ENCODE measurements at places on chromosomes 4 and X.

DNA sequence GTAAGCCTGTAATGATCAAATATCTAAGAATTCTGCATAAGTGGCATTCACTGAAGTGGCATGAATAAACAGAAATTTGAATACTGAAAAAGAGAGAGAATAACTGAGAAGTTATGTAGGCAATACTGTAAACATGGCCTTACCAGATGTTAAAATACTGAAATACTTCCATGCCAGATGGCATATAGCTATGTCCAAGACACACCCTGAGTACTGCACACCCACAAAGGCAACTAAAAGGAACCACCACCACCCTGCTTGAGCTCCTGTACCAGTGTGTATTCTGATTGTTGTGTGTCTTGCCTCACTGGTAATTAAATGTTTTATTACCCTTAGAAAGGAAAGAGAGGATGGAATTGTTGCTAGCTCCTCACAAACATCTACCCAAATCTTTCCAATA, 192.1 kb downstream of the ADAMTS3 start:
- no peak for DNase-seq

GRCh38 chrX:1449036-1449822, 3.5 kb downstream of the ASMTL start:
- no peak for DNase-seq

GRCh38 chr4:93684571-93684970, 144.0 kb upstream of the ATOH1 start:
- DNase-seq: no peak

- no peak for DNase-seq
Measured at GRCh38 chr4:665381-665750, 8.7 kb downstream of the ATP5ME start.

- DNase-seq: no peak
Measured at GRCh38 chr4:100117750-100118149, 72.5 kb downstream of the DDIT4L start.

GRCh38 chr4:924107-925096, 7.7 kb downstream of the GAK start:
- peak; percentile 59 for DNase-seq

DNA sequence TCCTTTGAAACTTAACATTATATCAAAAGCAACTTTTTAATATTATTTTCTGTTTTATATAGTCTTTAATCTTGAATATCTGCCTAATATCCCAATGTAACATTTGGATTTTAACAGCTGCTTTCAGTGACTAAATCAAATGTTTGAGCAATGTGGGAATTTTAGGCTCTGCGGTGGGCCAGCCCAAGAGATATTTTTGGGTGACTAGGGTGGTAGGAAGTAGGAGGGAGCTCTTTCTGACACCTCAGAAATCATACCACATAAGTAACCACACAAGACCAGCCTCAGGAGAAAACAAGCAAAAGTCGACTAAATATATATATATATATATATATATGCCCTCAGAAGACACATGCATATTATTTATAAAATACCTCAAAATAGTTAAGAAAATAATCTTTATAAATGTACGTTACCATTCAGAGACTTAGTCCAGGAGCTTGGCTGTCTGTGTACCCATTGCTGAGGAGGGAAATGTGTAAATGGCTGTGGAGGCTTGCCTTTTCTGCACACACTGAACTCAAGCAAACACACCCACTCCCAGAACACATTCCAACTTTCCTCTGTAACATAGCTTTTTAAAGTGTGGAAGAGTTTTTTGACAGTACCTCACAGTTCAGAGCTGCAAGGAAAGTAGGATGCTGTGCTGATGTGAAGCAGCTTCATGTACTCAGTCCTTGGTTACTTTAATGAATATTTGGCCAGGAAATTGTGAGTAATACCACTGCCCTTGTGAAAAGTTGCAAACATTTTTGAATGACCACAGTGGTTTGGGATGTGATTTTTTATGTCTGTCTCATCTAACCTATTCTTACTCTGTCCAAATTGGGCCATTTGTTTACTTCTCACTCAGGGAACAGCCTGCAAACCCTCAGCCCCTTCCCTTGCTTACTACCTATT, at the start of gene RTL3:
Gene RTL3, minus strand, starts transcription at position 484 of the 900 bp plus-strand sequence. CDS start 908 bp downstream, outside the sequence.
- DNase-seq: peak; percentile 86

GRCh38 chr4:139768366-139768765, 102.7 kb downstream of the MGST2 start:
- no peak for DNase-seq

DNA sequence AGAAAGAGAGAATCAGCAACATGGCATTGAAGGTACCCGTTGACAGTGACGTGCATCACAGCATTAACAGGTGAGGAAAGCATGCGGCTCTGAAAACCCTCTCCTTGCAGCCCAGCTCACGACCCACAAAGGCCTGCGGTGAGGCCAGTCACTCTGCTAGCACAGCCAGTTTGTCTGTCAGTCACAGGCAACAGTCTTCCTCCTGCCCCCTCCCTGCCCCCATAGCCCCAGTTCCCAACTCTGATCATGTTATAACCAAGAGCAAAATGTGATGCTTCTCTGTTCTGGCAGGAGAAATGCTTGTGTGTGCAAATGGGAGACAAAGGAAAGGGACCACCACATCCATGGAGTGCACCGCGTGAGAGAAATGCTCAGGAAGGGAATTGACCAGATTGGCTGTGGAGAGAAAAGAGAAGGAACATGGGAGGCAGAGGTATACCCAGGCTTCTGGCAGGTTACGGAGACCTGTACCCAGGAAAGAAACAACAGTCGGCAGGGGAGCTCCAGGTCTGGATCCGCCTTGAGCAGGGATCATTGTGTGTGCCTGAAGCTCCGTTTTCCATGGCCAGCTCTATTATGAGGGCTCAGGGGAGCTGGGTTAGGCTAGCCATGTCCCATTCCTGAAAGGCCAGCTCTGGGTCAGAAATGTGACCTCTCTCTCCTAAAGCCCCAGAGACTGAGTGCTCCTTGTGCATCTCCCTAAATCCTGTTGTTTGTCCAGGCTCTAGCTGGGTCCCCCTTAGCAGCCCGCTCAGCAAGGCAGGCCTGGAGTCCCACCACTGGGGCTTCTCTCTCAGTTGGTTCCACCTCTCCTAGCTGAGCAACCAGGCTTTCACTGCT, 139.7 kb upstream of the MAMLD1 start:
- no peak for DNase-seq

GRCh38 chr4:73230865-73231517, 27.6 kb downstream of the ANKRD17 start:
- no peak for DNase-seq

- peak; percentile 19 for DNase-seq
Measured at GRCh38 chrX:2875798-2876399, 47.2 kb downstream of the GYG2 start.

DNA sequence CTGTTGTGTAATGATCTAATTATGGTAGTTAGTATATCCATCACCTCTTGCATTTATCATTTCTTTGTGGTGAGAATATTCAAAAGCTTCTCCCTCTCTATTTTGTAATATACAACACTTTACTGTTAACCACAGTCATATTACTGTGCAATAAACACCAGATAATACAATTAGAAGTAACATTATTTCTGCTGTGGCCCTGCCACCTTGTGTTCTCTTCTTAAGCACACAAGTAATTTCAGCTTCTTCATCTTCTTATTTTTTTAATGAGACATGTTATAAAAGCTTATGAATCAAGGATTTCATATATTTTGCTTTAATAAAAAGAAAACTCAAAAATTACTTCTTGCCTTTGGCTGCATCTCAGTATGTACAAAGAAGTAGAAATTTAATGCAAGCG, 675.2 kb upstream of the INTU start:
- peak; percentile 71 for DNase-seq

GRCh38 chr4:139189417-139189749, 12.4 kb upstream of the ELF2 start:
- DNase-seq: no peak

DNA sequence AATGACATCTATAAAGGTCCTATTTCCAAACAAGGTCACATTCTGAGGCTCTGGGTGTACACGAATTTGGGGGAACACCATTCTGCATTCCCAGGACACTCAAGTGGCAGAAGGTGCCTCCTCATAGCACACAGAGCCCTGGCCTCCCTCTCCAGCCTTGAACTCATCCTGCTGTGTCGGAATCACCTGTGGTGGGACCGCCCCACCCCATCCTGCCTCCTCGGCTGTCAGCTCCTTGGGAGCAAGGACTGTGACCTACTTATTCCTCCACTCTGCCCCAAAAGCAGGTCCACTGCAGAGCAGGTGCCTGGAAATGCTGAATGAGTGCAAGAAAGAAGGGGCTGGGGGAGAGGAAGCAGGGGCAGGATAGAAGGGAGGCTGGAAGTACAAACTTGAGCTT, 33.5 kb downstream of the HTRA3 start:
- DNase-seq: no peak

DNA sequence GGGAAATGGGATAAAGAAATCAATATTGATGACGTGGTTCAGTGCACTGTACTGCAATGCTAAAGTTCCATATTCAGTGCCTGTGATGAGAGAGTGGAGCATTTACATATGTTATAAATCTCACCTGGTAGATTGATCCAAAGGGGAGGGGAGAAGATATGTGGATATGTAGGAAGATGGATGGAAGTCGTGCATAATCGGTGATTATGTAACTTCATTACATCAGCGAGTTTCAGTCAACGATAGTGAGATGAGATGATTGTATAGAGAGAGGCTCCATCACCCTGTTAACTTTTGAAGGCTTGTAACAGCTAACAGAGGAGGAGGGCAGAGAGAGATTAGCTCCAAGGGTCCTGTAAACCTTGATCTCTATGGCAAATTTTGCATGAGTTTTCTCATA, 1.8 kb downstream of the IL1RAPL1 start:
- DNase-seq: no peak

DNA sequence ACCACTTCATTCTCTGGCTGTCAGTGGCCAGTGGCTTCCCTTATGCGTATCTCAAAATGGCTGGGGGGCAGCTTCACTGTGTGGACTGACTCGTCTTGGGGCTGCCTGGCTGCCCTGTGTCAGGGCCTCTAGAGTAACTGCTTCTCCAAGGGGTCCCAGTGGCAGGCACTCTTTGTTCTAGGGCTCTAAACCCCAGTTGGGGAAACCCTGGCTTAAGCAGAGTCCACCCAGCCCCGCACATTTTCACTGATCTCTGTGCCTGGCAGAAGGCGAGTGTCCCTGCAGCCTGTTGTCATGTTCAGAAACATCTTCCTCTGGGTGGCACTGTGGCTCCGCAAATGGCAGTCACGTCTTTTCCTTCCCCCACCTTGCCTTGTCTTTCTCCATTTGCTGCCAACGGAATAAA, 59.7 kb downstream of the NBDY start:
- DNase-seq: peak; percentile 58

DNA sequence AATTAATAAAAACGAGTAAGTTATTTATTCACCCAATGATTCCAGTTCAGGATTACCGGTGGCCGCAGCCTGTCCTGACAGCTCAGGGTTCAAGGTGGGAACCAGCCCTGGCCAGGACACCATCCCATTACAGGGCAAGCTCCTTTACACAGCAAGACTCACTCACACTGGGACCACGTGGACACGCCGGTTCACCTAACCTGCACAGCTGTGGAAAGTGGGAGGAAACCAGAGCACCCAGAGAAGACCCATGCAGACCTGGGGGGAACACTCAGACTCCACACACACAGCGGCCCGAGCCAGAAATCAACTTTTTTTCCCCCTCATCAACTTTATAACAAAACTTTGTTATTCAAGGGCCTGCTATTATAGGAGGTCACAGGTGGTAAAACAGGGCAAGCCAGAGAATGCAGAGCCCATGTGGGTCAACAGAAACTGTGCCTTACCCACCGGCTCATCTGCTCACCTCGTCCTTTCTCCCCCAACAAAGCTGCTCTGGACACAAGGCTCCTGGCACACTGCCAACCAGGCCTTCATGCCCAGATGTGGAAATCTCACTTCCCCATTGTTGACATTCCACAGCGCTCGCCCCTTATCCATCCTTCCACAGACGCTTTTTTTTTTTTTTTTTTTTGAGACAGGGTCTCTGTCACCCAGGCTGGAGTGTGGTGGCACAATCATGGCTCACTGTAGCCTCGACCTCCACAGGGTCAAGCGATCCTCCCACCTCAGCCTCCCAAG, 8.0 kb upstream of the ODAPH start:
- peak; percentile 17 for DNase-seq

GRCh38 chr4:184284742-184285141, 67.1 kb upstream of the ENPP6 start:
- no peak for DNase-seq

- no peak for DNase-seq
Measured at GRCh38 chr4:109944591-109944990, 31.9 kb downstream of the EGF start.

DNA sequence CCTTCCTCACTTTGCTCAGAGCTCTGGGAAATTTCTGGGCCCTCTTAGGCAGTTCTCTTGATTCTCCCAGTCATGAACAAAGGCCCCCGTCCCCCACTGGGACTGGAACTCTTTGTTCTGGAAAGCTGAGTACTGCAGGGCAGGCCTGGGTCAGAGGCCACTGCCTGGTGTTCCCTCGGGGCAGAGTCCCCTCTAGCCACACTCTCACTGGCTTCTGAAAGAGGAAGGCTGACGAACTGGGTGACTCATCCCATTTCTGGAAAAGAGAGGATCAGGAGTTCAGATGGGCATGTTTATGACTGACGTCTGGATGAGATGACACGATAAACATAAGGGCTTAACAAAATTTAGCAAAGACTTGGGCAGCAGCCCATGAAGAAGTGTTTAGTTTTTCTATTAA, 47.7 kb downstream of the DDX3X start:
- peak; percentile 97 for DNase-seq

DNA sequence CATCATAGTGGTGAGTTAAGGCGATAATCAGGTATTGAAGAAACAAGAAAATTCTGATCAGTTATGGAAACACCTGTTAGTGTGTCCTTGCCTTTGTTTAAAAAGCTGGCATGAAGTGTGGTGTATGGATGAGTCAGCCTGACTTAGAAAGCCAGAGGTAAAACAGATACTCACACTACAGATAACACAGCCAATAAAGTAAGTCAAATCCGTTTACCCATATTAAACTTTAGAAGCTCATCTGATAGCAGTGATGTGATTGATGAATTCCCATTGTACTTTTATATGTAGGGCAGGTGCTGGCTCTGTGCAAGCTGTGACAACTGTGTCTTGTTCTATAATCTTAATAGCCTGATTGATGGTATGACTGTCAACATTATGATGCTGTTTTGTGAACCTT, 1392.7 kb upstream of the IGFBP7 start:
- no peak for DNase-seq

DNA sequence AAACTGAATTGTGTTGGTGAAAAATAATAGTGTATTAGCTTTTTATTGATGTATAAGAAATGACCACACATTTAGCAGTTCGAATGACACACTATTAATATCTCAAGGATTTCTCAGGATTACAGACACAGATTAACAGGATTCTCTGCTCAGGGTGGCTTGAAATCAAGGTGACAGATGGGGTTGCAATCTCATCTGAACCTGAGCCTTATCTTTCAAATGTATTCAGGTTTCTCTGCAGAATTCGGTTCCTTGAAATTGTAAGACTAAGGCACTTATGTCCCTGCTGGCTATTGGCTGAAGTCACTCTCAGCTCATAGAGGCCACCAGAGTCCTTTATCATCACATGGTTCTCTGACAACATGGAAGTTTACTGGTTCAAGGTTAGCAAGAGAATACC, 1780.1 kb downstream of the ARAP2 start:
- DNase-seq: no peak

- DNase-seq: no peak
Measured at GRCh38 chr4:29199485-29199884, 1520.7 kb upstream of the PCDH7 start.

GRCh38 chrX:27599928-27600327, 9.8 kb downstream of the DCAF8L2 start:
- DNase-seq: peak; percentile 4

GRCh38 chr4:153661215-153661822, 22.8 kb upstream of the TLR2 start:
- peak; percentile 73 for DNase-seq

Data from fibroblast of mammary gland (primary cell).